ENCODE measurements at places on chromosomes 7 and 10. TPM values are rescaled to one million over a fixed set of nuclear protein-coding genes. Genes with fewer than 3 reads are reported as not detected.

Gene PLXDC2
- total RNA-seq: 51.3 TPM

Gene AZGP1
- 2.7 TPM for total RNA-seq

Gene DPCD
- 13.8 TPM for total RNA-seq

Gene RAB19
- total RNA-seq: not detected

Gene C7orf57
- total RNA-seq: not detected

DNA sequence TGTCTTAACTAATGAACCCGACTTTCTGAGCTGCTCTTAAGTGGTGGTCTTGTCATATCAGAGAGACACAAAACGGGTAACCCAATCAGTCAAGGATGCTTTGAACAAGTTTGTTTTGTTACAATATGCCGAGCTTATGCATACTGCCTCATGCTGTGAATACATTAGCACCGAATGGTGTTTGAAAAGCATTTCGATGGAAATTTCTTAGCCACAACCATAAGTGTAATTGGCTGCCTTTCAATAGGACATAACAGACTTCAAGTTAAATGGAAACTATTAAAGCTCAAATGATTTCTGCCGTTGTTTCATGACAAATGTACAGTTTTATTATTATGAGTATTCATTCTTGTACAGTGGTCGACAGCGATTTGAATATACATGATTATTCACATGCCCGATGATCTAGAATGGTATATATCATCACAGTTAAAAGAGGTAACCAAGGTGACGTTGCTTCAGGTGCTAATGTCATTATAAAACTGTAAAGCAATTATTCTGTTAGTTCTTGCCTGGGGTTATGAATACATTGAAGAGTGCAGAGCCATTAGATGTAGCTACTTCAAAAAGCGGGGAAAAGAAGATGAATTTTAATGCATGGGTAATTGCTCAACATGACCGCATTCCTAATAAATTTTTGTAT is 118.8 kb downstream of the EBF3 start:
- H3K4me3 ChIP-seq: no peak overlapping the region
- H3K36me3 ChIP-seq: no peaks in the 10 kb centered on the region
- no peak for DNase-seq
- H3K4me1 ChIP-seq: no peaks in the 10 kb centered on the region

- H3K36me3 ChIP-seq: no peaks in the 10 kb centered on the region
- no peaks in the 10 kb centered on the region for H3K27me3 ChIP-seq
- no peak within 1 kb of the TSS for H3K27ac ChIP-seq
- H3K4me1 ChIP-seq: peaks cover 11% of the 10 kb centered on the region
- peak within 1 kb of the TSS; percentile 52 for H3K4me3 ChIP-seq
Observed at GRCh38 chr7:93890464-93891068, at the start of gene TFPI2. TFPI2 (minus strand) TSS chr7:93890753; CDS start chr7:93890678, 75 bp downstream.

DNA sequence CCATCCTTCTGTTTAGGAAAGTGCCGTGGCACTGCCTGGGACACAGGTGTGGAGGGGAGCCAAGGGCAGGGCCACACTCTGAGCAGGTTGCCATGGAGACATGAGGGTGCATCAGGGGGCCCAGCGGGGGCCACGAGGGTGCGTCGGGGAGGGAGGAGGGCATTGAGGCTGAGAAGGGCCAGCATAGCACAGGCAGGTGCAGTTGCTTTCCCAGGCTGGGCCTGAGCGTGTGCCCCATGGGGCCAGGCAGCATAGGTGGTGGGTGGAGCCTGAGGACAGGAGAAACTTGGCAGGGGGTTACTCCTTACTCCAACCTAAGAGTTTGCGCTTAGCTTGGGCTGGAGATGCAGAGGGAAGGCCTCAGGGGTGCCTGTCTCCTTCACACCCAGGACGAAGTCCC is 15.2 kb downstream of the YKT6 start:
- no peak for DNase-seq
- H3K4me1 ChIP-seq: no peaks in the 10 kb centered on the region
- H3K27me3 ChIP-seq: no peaks in the 10 kb centered on the region
- peaks cover 22% of the 10 kb centered on the region for H3K36me3 ChIP-seq

DNA sequence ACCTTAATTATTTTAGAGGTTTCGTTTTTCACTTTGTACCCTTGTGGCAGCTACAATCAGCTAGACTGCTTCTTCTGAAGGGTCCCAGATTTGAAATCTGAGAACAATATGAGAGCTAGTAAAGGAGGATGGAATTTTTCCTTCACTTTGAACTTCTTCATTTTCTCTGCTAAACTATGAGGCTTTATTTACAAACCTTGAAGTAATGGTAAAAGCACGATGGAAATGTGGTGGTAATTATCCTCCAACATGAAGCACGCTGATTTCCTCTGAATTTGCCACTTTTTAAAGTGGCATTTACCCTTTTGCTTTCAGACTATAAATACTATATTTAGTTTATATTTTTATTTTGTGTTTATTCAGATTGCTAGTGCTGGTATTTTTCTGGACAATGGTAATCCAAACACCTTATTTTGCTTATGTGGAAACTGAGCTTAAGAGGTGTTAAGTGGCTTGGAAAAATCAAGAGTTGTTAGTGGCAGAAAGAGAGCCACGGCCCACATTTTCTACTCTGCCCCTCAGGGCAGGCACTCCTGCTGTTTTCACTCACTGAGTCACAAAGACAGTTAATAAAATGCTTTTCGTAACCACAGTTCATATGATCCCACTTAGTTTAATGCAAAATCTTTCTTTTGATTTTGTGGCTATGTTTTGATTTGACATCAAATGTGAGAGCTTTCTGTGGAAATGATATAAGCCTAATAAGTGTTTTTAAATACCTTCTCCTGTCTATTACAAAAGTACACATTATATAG is 2.7 kb downstream of the SSMEM1 start:
- no peak overlapping the region for H3K4me3 ChIP-seq
- DNase-seq: no peak
- H3K27me3 ChIP-seq: no peaks in the 10 kb centered on the region
- H3K36me3 ChIP-seq: no peaks in the 10 kb centered on the region

DNA sequence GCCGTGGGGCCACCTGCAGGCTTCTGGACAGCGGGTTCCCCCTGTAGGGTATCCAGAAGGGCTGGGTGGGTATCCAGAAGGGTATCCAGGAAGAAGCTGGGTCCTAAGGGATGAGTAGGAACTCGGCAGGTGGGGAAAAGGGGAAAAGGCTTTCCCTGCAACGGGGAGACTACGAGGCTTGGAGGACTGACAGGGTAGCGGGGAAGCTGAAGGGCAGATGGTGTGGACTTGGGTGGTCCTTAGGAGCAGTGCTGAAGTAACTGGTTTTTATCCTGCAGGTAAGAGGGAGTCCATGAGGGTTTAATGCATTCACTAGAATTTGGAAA is 525 bp downstream of the UBE2D4 start:
- H3K4me3 ChIP-seq: peak overlapping the region; percentile 73
- no peaks in the 10 kb centered on the region for H3K27me3 ChIP-seq
- no peaks in the 10 kb centered on the region for H3K36me3 ChIP-seq
- peak overlapping the region; percentile 90 for H3K27ac ChIP-seq
- DNase-seq: no peak

DNA sequence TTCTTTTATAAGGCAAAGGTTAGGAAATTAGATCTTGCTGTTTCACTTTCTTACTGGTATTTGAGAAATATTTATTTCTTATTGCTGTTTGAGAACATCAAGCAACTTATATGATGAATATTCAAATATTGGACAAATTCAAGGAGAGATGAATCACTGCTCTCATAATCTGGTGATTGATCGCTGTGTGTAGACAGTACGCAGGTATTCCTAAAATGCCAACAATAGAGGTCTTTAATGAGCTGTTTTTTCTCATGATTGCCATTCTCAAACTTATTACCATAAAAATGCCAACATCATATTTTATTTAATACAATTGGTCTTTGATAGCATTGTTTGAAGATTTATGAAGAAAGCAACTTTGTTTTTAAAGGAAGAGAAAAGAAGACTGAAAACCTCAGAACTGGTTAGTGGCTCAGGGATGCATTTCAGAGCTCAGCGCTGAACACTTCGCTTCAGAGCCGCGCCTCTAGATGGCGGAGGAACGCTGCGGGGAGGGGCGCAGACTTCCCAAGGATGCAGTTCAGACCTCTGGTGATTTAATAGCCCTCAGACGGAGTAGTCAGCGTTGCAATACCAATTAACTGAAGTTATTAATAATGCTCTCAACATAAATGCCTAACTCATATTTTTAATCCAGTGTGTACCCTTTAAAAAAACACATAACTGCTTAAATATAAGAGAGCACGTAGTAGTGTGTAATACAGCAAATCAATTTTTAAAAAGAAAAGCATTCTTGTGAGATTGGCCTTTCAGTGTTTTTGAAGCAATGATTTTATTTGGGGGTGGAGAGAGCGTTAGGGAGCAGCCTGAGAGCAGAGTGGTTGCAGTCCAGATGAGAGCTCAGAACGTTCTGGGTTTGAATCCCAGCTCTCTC is 38.5 kb upstream of the STEAP4 start:
- no peaks in the 10 kb centered on the region for H3K27me3 ChIP-seq
- no peaks in the 10 kb centered on the region for H3K36me3 ChIP-seq
- H3K4me3 ChIP-seq: no peak overlapping the region

DNA sequence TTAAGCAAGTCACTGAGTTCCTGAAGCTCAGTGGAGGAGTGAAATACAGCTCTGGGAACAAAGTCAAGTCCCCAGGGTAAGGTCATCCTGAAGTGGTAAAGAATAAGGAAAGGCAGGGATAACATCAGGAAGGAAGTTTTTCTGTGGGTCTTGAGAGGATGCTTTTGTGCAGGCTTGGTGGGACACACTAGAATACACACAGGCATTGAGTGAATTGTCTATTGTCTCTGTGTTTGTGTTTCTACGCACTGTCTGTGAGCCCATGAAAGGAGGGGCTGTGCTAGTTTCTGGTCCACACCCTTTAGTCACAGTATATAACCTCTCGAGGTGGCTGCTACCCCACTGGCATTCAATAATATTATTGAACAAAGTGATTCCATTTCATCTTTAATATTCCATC is 95.8 kb upstream of the ABCB5 start:
- H3K36me3 ChIP-seq: no peaks in the 10 kb centered on the region
- no peaks in the 10 kb centered on the region for H3K27me3 ChIP-seq
- DNase-seq: no peak
- no peaks in the 10 kb centered on the region for H3K4me1 ChIP-seq
- no peak overlapping the region for H3K27ac ChIP-seq

DNA sequence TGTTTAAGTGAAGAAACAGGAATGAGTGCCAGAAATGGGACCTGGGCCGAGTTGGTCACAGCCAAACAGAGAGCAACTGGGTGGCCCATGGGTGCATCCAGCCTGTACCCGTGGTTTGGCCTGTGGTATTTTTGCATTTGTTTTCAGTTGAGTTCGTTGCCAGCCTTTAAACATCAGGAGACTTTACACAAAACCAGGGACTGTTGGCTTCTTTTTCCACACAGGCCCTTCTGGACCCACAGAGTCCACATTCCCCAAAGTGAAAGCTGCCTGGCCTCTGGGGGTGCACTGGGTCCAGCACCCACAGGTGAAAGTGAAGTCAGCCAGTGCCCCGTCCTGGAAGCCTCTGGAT is 54.1 kb upstream of the TNS3 start:
- H3K4me1 ChIP-seq: peaks cover 37% of the 10 kb centered on the region
- DNase-seq: no peak
- H3K4me3 ChIP-seq: no peak overlapping the region
- peak overlapping the region; percentile 67 for H3K27ac ChIP-seq
- no peaks in the 10 kb centered on the region for H3K27me3 ChIP-seq

DNA sequence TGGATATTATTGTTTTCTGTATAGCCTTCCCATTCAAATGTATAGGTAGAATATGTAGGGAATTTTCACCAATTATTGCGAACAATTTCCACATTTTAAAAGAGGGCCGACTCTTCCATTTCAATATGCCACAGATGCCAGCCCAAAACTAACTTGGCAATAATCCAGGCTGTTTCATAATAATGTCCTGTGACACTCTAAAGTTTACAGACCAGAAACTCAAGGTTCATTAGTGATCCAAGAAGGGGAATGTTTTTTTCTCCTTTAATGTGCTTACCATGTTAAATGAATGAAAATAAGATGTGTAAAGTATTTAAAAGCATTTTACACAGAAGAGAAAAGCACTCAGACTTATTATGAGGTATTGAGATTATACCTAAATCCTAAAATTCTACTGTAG is 63.0 kb upstream of the FAM3C start:
- no peaks in the 10 kb centered on the region for H3K36me3 ChIP-seq
- no peak overlapping the region for H3K27ac ChIP-seq
- no peak for DNase-seq
- H3K4me3 ChIP-seq: no peak overlapping the region
- no peaks in the 10 kb centered on the region for H3K4me1 ChIP-seq

DNA sequence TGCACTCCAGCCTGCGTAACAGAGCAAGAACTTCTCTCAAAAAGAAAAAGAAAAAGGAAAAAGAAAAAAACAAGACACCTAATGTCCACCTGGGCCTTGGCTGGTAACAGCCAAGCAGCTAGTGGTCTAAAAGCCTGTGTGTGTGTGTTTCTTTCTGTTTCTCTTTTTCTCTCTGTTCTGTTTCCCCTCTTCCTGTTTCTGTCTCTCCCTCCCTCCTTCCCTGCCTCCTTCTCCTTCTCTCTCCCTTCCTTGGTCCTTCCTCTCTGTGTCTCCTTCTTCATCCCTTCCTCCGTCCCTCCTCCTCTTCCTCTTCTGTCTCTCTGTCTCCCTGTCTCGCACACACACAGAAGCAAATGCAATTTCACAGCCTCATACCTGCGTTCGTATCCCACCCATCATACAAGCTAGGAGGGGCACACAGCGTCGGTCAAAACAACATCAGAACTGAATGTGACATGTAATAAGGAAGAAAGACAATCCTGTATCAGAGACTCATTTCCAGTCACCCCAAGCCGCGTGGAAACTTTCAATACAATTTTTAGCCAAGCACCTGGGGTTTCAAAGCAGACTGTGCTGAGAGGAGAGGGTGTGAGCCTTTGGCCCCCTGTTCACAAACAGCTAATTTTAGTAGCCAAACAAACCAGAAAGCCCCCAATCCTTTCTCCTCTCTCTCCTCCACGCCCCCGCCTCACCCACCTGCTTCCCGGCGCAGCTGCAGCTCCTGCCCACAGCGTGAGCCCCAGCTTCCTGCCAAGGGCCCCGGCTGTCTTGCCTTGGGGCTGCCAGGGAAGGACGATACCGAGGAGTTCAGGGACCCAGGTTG is 50.2 kb upstream of the GNA12 start:
- no peak overlapping the region for H3K4me3 ChIP-seq
- no peak overlapping the region for H3K27ac ChIP-seq
- no peak for DNase-seq
- no peaks in the 10 kb centered on the region for H3K36me3 ChIP-seq
- no peaks in the 10 kb centered on the region for H3K4me1 ChIP-seq

- DNase-seq: no peak
- H3K4me1 ChIP-seq: no peaks in the 10 kb centered on the region
- H3K4me3 ChIP-seq: no peak overlapping the region
- no peaks in the 10 kb centered on the region for H3K36me3 ChIP-seq
- H3K27ac ChIP-seq: no peak overlapping the region
Observed at GRCh38 chr7:143987513-143987912, 12.6 kb upstream of the OR6B1 start.

All from vagina (tissue), 2 donors.